HFF-Myc (cell line): ENCODE measurements at places on chromosomes 16 and 17.

GRCh38 chr16:10228779-10229178 is 46.6 kb upstream of the GRIN2A start:
- no peak for DNase-seq

DNA sequence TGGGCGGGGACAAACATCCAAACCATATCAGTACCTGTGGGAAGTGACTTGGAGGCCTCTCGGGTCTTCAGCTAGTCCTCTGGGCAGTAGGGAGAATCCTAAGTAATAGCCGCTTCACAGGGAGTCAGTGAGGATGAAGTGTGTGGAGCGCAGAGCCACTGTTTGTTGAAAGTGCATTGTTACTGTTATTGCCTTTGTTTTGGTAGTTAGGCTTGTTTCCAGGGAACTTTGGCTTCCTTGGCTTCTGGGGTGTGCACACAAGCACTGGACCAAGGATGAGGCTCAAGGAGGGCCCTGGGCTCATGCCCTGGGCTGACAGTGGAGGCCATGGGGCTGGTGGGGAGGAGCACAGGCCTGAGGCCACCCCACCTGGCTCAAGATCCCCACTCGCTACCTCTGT is 141.6 kb downstream of the CLEC16A start:
- DNase-seq: no peak

GRCh38 chr17:3788200-3788599 is 12.8 kb downstream of the ITGAE start:
- DNase-seq: no peak

- DNase-seq: no peak
Observed at GRCh38 chr16:53839150-53839549, 135.2 kb downstream of the FTO start.

DNA sequence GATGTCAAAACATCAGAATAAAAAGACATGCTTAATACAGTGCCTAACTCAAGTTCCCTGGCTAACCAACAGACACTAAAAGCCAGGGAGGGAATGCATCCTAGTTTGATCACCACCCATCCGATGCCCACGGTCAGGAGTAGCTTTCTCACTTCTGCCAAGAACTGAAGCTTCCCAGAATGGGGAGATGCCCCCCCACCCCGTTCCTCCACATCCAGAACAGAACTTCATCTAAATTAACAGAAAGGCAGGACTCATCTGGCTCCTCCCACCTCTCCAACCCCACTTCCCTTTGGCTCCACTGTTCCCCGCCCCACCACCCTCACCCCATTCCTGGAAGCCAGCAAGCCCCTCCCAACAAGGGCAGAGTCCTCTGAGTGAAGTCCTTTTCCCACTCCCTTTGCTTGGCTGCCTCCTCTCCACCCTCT is 33.7 kb downstream of the GDE1 start:
- DNase-seq: no peak

DNA sequence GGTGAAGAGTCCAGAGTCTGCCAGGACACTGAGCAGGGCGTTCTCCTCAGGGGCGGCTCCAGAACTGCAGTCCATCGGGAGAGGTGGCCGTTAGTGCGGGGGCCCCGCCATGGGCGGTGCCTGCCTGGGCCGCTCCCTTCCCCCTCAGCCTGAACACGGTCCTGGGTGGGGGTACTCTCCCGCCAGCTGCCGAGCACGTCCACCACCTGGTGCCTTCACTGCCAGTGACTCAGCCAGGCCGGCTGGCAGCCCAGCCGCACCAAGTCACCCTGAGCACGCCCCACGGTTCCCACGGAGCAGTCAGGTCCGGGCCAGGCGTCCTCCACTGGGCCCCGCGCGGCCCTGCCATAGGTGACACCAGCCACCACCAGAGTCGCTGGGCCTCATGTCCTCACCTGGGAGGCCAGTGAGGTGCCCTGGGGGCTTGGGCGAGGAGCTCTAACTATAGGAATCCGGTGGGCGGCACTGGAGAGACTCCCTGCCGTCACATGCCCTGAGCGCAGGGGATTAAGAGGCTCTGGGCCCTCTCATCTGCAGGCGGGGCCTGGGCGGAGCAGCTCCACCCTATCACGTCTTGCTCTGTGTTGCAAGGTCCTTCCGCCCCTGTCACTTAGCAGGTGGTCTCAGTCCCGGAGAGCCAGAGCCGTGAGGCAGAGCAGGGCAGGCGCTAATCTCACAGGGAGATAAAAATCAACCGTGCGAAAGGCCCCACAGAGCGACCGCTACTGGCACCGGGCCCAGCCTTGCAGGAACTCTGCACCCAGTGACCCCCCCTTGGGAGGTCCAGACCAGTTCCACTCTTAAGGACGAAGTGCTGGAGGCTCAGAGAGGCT is 14.3 kb downstream of the PIEZO1 start:
- DNase-seq: no peak

DNA sequence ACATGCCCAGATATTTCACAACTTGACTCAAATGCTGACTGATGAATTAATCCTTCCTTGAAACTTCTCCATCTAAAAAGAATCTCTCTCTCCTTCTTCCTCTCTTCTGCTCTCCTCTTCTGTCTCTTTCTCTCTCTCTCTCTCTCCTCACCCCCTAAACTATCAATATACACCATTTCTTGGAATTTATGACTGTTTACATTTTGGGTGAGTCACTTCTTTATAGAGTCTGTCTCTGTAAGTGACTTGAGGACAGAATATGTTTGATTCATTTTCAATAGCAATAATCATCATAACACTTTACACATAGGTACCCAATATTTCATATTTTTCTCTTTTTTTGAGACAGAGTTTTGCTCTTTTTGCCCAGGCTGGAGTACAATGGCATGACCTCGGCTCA is 15.3 kb downstream of the OR3A1 start:
- no peak for DNase-seq

- DNase-seq: no peak
Observed at GRCh38 chr17:49935526-49936210, 33.3 kb upstream of the DLX4 start.

GRCh38 chr17:79803421-79803996 is 6.6 kb upstream of the CBX8 start:
- no peak for DNase-seq

DNA sequence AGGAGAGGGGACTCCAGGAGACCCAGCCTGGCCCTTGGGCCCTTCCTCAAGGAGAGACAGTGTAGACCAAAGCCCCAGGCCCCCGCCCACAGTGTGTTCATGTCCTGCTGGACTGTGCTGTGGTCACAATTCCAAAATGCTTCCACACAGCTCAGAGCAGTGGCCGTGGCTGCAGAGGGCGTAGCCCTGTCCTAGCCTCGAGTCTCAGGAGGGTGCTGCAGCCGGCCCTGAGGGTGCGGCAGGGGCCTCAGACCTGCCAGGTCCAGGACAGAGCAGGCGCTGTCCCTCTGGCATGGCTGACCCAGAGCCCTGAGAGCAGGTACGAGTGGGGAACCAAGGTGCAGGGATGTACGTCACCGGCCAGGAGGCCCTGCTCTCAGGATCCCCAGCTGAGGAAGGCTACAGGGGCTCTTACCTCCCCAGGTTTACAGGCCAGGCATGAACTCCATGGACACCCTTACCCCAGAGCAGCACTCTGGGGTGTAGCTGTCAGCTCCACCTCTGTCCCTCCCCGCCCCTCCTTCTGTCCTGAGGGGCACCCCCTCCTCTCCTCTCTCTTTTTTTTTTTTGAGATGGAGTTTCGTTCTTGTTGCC is 7.3 kb downstream of the DBNDD1 start:
- no peak for DNase-seq

DNA sequence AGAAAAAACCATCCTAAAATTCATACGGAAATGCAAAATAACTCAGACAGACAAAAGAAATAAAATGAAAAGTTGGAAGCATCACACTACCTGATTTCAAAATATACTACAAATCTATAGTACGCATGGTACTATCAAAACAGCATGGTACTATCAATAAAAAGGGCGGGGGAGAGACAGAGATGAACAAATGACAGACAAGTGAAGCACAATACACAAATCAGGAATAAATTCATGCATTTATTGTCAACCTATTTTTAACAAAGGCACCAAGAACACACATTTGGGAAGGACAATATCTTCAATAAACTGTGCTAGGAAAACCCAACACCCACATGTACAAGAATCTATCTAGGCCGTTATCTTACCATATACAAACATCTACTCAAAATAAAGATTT is 207.4 kb upstream of the WSB1 start:
- no peak for DNase-seq

GRCh38 chr17:71976011-71976649 is 144.7 kb upstream of the SOX9 start:
- DNase-seq: peak; percentile 59

DNA sequence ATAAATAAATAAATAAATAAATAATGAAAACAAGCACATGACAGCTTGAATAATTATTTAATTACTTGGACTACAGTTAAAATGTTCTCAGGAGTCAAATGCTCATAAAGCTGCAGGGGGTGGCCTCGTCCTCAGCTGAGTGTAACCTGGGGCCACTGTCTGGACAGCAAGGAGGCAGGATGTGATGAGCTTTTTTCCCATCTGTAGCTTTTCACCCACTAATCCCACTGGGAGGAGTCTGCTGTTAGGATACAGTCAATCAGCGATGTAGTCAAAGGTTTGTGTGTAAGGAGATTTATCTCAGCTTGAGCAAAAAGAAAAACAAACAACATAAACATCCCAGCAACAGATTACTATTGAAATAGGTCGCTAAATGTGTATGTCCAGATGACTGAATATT is 22.5 kb downstream of the ZCCHC14 start:
- DNase-seq: no peak

DNA sequence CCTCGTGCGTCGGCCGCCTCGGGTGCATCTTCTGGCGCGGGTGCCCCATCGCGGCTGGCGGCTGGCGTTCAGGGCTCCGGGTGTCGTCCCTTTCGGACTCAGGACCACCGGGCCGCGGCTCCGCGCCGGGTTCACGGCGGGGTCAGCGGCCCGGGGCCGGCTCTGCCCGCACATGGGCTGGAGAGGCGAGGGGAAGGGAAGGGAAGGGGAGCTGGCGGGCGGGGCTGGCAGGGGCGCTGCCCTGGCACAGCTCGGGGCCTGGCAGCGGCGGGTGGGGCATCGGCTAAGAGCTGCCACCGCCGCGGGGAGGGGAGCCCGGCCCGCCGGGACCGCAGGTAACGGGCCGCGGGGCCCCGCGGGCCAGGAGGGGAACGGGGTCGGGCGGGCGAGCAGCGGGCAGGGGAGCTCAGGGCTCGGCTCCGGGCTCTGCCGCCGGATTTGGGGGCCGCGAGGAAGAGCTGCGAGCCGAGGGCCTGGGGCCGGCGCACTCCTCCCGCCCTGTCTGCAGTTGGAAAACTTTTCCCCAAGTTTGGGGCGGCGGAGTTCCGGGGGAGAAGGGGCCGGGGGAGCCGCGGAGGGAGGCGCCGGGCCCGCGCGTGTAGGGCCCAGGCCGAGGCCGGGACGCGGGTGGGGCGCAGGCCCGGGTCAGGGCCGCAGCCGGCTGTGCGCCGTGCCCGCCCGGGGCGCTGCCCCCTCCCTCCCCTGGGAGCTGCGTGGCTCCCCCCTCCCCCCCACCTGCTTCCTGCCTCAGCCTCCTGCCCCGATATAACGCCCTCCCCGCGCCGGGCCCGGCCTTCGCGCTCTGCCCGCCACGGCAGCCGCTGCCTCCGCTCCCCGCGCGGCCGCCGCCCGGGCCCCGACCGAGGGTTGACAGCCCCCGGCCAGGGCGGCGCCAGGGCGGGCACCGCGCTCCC is 646 bp downstream of the HIC1 start:
- no peak for DNase-seq

DNA sequence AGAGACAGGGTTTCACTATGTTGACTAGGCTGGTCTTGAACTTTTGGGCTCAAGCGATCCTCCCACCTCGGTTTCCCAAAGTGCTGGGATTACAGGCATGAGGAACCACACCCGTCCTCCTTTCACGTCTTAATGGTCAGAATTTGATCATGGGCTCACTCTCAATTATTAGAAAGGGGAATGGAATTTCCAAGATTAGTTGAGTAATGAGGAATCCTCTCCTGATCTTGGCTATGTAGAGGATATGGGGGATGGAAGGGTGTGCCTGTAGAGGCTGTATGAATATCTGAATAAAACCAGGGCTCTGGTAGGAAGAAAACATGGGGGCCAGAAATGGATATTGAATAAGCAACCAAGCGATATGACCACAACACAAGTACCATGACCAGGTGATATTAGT is 25.9 kb upstream of the SMURF2 start:
- no peak for DNase-seq

GRCh38 chr17:15912416-15912955 is 32.4 kb upstream of the ADORA2B start:
- no peak for DNase-seq

- no peak for DNase-seq
Observed at GRCh38 chr17:10429421-10430045, 7.8 kb upstream of the MYH8 start.

- DNase-seq: no peak
Observed at GRCh38 chr17:33811004-33811760, 443.9 kb upstream of the CCL2 start.

GRCh38 chr16:31006086-31006385 is 4.4 kb downstream of the STX1B start:
- DNase-seq: no peak

DNA sequence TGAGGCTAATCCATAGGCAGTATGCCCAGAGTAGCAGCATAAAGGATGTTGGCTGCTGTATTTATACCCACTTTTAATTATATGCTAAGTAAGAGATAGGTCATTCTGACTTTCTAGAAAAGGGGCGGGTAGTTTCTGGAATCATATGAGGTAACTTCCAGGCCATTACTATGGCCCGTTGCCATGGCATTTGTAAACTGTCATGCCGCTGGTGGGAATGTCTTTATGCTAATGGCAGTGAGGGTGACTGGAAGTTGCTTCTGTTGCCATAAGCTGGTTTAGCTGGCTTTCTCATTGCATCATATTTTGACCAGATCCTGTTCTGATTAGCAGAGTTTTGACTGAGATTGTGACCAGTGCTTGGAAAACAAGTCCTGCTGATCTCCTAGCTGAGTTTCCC is 929.6 kb upstream of the CDH8 start:
- DNase-seq: no peak

DNA sequence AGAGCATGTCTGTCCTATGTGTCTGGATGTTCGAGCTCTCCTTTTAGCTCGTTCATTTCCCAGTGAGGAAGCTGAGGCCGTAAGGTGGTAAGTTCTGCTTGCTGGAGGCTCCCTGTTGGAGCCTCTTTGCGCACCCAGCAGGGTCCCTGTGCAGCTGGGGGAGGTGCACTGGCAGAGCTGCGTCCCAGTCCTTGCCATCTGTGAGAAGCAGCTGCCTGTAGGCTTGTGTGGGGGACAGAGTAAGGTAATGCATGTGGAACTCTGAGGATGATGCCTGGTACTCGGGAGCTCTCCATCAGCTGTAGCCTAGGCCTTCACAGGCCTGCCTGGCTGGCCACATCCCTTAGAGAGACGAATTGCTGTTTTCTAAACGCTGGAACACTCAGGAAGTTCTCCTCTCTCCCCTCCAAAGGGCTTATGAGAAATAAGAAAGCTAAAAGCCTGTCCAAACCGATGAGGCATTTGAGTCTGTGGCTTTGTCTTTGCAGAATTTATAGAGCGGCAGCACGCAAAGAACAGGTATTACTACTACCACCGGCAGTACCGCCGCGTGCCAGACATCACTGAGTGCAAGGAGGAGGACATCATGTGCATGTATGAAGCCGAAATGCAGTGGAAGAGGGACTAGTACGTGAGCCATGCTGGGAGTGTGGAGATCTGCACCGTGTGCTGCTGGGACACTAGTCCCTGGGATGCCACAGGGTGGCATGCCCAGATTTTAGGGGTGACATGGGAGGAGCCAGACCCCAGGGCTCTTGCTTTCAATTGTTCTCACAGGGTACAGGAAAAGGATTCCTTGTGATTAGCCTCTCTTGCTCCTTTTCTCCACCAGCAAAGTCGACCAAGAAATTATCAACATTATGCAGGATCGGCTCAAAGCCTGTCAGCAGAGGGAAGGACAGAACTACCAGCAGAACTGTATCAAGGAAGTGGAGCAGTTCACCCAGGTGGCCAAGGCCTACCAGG is 1.6 kb downstream of the NDUFB10 start:
- DNase-seq: peak; percentile 46

- DNase-seq: no peak
Observed at GRCh38 chr17:39057701-39058206, 90.6 kb upstream of the FBXO47 start.
